BJ (cell line): ENCODE measurements at places on chromosomes 3 and 15. TPM values are rescaled to one million over a fixed set of nuclear protein-coding genes. Genes with fewer than 3 reads are reported as not detected.
A peak's percentile ranks its signal among the peaks of the same experiment; 100 is the strongest.

SETMAR gene
- polyA plus RNA-seq: 9.3 and 13.2 TPM in 2 replicates

IQCF5 gene
- not detected in 2 replicates for polyA plus RNA-seq

C3orf49 gene
- polyA plus RNA-seq: not detected in 2 replicates

SKOR1 gene
- polyA plus RNA-seq: 0.02 TPM in 1 of 2 replicates, not detected in the other

STARD9 gene
- polyA plus RNA-seq: 2.1 and 2.3 TPM in 2 replicates

COL6A5 gene
- not detected in 2 replicates for polyA plus RNA-seq

FANCD2OS gene
- polyA plus RNA-seq: not detected in 2 replicates

NEK11 gene
- polyA plus RNA-seq: 2.6 and 5.9 TPM in 2 replicates

DNA sequence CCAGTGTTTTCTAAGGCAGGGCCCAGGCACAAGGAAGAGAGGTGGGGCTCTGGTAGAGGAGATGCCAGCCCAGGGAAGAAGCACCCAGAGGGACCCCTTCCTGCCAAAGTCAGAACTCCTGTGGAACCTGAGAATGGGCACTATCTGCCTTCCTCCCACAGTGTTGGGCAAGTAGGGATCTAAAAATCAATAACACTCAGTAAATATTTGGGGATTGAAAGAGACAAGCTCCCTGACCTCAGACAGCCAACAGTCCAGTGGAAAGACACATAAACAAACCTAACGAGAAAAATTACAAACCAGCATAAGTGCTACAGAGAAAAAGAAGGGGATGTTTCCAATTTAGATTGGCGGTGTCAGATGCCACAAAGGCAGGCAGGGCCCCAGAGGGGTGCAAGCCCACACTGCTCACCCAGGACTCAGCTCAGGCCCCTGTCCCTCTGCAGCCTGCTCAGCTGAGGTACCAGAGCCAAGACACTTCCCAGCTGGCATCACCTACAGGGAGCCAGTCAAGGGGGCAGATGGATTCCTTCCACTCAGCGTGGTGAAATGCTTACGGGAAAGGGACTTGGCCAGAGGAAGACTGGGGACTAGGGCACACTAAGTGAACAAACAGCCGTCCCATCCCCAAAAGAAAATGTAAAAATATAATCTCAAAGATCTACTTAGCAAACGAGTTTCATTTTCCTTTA is 15.9 kb downstream of the ADCY5 start:
- no peak for DNase-seq

DNA sequence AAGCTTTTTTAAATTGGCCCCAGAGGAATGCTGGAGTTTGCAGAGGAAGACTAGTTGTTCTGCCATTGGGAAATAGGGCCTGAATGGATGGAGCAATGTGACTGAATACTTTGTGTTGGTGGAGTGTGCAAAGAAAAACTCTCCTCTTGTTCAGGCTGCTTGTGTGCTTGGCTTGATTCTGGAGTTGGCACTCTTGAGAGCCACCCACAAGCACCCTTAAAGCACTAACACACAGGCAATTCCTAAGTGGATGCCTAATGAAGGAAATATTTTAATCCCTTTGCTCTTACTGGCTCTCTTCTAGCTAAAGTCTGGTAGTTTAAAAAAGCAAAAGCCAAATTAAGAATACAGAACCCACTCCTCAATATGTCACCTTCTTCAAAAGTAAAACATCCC is 304.4 kb upstream of the C2CD4B start:
- no peak for DNase-seq

GRCh38 chr3:114899186-114899931 is 247.7 kb downstream of the ZBTB20 start:
- DNase-seq: no peak

DNA sequence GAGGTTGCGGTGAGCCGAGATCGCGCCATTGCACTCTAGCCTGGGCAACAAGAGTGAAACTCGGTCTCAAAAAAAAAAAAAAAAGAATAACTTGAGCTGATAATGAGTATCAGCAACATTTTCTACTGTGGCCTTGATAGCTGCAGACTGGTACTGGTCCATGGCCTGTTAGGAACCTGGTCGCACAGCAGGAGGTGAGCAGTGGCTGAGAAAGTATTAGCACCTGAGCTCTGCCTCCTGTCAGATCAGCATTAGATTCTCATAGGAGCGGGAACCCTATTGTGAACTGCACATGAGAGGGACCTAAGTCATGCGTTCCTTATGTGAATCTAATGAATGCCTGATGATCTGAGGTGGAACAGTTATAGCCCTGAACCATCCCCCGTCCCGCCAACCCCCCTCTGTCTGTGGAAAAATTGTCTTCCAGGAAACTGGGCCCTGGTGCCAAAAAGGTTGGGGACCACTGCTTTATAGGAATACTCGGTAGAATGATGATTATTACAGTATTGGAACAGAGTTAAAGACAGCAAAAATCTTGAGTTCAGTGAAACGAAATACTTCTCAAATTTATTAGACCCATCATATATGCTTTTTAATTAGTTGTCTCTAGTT is 126.0 kb downstream of the ZNF609 start:
- no peak for DNase-seq

DNA sequence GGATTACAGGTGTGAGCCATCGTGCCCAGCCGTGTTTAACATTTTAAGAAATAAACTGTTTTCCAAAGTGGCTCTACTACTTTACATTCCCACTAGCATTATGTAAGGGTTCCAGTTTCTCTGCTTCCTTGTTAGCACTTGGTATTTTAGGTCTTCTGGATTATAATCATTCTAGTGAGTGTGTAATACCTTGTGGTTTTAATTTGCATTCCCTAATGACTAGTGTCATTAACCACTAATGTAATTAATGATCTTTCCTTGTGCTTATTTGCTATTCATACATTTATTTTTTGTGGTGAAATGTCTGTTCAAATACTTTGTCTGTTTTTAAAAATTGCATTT is 30.7 kb downstream of the ARIH2 start:
- DNase-seq: no peak

DNA sequence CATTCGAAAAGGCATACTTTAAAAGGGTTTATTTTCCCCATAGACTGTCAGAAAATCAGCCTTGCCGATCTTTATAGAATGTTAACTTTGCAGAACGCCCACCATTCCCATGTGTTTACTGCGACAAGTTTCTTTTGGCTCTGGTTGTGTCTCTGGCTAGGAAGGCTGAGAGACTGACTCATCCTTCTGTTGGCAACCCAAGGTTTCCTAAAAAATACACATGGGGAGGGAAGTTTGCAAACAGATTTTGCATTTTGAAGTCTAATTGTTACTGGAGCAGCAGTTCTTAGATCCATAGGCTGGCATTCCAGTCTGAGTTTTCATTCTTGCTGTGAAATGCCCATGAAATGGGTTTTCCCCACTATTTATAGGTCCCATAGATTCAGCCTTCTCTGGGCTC is 37.9 kb upstream of the MINAR1 start:
- DNase-seq: peak; percentile 21

DNA sequence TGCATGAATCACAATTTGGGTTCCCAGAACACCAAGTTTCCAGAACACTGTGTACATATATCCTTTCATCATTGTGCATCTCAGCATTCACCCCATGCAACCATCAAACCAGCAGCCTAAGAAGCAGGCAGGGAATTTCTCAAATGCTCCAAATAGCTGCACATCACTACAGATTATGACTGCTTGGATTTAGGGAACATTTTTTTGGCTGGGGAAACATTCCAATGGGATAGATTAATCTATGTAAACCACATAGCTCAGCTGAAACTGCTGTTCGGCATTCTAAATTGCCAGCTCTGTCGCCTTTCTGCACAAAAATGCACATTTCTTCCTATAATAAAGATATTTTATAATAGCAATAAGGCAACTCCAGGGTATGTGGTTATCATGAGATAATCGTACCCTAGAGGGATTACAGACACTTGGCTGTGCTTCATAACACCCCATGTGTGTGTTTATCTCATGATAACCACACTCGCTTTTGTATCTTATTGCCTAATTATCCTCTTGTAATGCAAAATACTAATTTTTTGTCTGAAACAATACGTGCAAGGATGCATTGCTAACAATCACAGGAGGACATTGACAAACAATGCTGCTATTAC is 483.7 kb upstream of the DPH6 start:
- peak; percentile 57 for DNase-seq

GRCh38 chr3:13538520-13539291 is 10.2 kb upstream of the FBLN2 start:
- no peak for DNase-seq

DNA sequence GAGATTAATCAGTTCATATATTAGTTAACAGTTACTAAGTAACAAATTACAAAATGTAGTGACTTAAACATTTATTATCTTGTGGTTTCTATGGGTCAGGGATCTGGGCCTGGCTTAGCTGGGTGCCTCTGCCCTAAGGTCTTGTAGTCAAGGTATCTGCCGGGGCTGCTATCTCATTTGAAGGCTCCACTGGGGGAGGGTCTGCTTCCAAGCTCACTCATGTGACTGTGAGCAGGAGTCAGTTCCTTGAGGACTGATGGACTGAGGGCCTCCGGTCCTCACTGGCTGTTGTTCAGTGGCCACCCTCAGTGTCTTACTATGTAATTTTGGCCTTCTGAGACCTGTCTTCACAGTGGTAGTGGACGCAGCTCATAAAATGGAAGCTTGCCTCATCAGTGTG is 135.9 kb upstream of the PLXNA1 start:
- no peak for DNase-seq
